ENCODE measurements at places on chromosomes 1 and 21. TPM values are rescaled to one million over a fixed set of nuclear protein-coding genes. Genes with fewer than 3 reads are reported as not detected.

Gene TMPRSS3
- total RNA-seq, result 1.1 TPM

Gene PYCR2
- 57.3 TPM for total RNA-seq

Gene SMPDL3B
- 0.78 TPM for total RNA-seq

Gene CSMD2
- total RNA-seq, result 0.44 TPM

Gene NEGR1
- 9.9 TPM for total RNA-seq

Gene SH2D2A
- total RNA-seq, result 0.30 TPM

DNA sequence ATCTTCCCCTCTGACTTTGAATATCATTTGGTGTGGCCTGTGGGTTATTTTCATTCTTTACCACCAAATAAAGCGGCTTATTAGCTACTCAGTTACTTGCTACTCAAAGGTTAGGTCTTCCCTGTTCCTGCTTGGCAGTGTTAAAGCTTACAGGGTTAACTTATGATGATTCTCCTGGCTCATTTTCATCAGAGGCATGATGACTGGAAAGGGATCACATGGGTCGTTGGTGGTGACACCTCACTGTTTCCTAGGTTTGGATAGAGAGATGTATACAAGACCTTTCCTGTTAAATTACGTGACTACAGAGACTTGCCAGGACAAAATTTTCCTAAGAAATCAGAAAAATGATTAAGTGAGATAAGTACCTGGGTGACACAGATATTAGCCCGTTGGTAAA, 27.4 kb downstream of the MRPS6 start:
- no peak overlapping the region for H3K4me3 ChIP-seq
- no peak for DNase-seq
- no peaks in the 10 kb centered on the region for H3K27me3 ChIP-seq

DNA sequence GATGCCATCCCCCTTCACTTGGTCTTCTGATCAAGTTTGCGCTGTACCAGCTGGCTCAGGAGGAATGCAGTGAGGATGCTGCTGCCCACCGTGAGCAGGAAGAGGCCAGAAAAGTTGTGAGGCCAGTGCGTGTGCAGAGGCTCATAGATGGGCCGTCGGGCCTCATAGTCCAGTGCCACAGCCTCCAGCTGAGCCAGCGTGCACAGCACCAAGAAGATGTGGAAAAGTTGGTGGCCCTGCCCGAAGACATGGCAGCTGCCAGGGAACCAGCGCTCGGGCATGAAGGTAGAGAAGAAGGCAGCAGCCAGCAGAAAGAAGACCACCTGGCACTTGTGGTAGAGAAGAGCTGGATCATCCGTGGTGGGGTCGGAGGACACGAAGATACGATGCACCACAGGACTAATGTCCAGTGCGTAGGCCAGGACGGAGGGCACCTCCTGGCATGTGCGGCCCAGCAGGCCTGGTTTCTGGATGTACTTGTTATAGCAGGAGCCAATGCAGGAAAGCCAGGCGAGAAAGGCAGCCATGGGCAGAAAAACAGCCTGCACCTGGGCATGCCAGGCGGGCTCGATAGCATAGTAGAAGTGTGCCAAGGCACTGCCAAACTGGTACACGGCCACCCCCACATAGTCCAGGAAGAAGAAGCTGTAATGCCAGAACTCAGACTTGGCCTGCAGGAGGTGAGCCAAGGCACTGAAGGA, 3.7 kb upstream of the AUNIP start:
- H3K4me3 ChIP-seq, result no peak overlapping the region
- H3K36me3 ChIP-seq, result no peaks in the 10 kb centered on the region
- no peak overlapping the region for H3K27ac ChIP-seq
- DNase-seq, result no peak

GRCh38 chr1:160779626-160780397, 16.2 kb upstream of the LY9 start:
- no peak overlapping the region for H3K4me3 ChIP-seq
- no peak for DNase-seq
- no peak overlapping the region for H3K27ac ChIP-seq
- no peaks in the 10 kb centered on the region for H3K36me3 ChIP-seq
- no peaks in the 10 kb centered on the region for H3K27me3 ChIP-seq

Data from right atrium auricular region (tissue), 2 donors.